GM23248 (cell line): ENCODE measurements at places on chromosomes 5 and 9.

DNA sequence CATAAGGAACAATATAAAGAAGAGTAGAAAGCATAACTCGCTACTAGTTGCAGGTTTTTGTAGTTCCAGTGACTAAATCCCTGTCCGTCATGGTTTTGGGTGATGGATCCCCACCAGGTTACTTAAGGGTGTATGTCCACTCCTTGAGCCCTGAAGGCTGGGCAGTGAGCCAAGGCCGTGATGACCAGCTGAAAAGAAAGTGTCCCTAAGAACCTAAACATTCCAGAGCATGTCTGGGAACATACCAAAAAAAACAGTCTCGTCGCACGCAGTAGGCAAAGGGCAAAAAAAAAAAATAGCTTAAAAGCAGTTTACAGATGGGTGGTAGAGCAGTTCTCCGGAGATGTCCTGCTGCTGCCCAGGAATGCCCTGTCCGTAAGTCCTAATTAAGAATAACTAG, 21.4 kb upstream of the SNAPC3 start:
- DNase-seq, result no peak

DNA sequence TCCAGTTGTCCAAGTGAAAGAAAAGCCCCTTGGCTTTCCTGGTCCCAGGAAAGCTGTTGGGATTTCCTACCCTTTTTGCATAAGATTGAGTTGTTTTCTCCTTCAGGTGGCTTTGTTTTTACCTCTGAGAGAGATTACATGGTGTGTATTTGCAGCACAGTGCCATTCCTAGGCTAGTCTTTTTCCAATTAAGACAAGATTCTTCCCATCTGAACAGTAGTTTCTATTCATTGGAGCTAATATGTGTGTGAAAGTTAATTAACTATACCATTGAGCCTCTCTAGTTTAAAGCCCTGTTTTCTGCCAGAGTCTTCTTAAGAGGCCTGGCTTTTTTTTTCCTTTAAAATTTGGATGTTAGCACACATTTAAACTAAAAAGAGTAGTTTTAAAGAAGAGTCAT, 20.1 kb downstream of the MSANTD3 start:
- DNase-seq, result no peak

DNA sequence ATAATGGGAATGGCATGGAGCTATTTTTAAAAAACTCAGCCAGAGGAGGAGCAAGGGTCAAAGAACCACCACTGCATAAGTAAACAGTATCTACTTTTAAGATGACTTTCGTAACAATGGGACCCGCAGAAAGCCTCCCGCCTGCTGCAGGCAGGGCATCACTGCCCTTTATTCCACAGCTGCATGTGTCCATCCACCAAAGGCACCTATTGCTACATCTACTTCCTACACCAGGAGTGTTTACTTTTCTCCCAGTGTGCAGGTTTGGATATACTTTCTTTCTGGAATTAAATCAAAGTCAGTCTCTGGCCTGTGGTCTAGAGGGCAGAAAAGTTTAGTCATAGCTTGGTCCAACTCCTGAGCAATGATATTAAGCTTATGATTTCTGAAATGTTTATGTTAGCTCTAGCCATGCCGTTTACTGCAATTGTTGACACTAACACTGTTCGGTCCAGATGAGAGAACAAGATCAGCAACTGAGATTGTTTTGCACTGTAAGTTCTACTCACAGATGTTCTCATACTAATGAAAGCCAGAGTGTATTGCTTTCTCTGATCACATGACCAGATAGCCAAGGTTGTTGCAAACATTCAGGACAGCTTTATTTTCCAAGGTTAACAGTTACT, 391.5 kb downstream of the FGF10 start:
- no peak for DNase-seq

GRCh38 chr5:159913048-159913447, 3.2 kb upstream of the ADRA1B start:
- peak; percentile 88 for DNase-seq

DNA sequence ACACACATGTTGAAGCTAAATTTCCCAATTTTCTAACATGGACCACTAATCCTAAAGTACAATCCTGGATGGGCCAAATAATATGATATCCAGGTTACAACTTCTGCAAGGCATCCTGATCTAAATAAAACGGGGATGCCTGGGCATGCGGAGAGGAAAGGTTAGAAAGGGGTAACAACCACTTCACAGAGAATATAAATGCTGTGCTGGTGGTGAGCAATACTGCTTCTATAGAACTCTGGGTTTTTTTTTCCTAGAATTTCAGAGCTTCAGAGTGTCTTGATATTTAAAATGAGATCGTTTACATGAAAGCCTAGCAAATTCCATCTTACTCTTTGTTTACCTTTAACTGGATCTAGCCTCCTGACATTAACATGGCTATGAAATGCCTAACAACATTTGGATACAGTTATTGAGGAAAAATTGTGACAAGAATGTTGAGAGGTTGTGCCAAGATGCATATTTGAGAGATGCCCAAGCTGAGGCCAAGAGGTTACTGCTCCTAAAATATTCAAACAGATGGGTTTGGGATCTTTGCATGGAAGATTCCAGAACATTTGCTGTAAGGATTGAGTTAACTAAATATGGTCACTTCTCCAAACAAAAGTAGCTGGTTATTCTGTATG, 22.4 kb downstream of the TNFAIP8 start:
- DNase-seq, result peak; percentile 17

DNA sequence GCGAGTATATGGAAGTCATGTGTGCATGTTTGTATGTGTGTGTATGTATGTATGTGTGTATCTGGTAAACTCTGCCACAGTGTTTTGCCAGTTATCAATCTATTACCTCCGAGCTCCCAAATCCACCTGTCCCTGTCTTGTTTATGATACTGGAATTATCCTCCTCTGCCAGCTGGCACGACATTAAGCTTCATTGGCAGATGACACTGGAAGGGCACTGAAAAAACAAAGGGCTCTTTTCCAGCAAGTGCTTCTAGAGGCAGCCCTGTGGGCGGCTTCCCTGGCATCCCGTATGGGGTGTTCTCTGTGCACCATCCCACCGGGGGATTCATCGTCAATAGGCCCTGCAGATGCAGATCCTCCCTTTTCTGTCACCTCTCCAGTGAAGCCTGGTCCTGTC, 221.5 kb downstream of the MSX2 start:
- no peak for DNase-seq

- DNase-seq, result peak; percentile 19
These were observed 34.5 kb downstream of the SLC31A2 start for GRCh38 chr9:113185271-113185670.

- DNase-seq, result no peak
These were observed 77.6 kb downstream of the SIL1 start for GRCh38 chr5:139120521-139120920.

DNA sequence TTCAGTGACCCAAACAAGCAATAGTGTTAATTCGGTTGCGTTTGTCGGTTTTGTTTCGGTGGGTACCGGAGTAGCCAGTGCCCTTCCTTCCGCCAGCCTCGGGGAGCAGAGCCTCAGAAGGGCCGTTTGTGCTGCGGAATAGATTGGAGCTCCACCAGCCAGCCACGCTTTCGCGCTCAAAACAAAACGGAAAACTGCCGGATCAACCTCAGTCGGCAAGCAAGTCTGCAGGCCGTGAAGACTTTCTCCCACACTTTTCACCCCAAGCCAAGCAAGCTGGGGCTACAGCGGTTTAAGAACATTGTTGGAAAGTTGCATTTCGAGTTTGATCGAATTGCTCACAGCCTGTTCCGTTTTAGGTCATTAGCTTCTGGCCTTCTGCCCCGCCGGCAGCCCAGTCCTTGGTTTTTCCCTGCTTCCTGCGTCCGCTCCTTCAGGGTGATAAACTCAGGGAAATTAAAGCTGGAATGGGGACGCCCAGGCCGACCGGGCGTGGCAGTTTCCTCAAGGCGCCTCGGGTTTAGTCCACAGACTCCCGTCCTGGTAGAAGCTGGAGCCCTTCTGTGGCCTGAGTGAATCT, 803 bp upstream of the CCNO start:
- peak; percentile 62 for DNase-seq

- DNase-seq, result no peak
These were observed 555.5 kb upstream of the BRINP1 start for GRCh38 chr9:119924736-119925135.

DNA sequence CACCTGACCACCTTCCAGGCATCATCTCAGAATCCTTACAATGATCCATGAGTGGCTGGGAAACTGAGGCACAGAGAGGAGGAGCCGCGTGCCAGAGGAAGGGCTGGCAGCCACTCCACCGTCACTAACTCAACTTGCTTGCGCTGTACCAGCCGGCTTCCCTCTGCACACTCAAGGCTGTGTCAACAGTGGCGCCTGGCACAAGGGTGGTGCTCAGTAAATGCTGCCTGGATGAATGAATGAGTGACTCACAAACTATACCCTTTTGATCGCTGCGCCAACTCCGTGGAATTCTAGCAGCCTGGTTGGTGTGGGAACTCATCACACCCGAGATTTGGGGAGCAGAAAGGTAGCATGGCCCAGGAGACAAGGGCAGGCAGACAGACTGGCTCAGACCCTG, 21.9 kb downstream of the PRRX2 start:
- no peak for DNase-seq

GRCh38 chr9:526904-527591, 312.4 kb downstream of the DOCK8 start:
- no peak for DNase-seq

DNA sequence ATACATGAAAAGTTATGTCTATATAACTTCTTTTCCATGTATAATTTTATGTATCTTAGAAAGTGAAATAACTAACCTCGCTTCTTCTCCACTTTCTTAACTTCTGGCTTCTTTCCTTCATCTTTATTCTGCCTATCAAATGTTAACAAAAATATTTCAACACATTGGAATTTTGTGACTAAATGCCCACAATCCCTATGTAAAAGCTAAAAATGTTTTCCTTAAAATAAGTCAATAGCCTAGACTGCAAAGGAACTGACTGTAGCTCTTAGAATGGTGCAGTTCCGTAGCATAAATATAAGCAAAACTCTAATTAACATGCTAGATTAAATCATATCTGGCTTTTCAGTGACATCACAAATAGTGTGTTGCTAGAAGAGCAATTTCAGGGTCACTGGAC, 40.9 kb downstream of the PSIP1 start:
- peak; percentile 2 for DNase-seq
